Heart right ventricle (tissue), 16 donors: ENCODE measurements at places on chromosomes 6 and 20.

- no peak for DNase-seq
Observed at GRCh38 chr6:97049253-97050011, 124.9 kb downstream of the KLHL32 start.

DNA sequence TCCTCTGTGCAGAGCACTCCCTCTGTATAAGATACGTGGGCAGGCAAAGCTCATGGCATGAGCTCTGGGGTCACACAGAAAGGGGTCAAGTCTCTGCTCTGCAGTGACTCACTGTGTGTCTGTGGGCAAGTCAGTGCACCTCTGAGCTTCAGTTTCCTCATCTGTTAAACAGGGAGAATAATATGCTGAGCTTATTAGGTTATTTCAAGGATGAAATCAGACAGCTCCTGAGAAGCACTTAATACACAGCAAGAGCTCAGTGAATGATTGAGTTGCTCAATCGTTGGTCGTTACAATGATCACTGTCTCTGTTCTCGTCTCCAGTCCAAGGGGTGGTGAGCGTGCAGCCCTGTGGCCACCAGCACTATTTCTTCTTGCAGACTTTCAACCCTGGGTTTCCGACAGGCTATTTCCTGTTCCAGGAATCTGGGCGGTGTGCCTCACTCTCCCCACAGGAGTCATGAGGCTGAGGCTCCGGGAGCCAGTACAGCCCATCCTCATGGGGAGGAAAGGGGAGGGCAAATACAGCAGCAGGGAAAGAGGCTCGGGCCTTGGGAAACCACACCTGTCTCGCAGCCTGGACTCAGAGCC lies 28.9 kb downstream of the KIAA1755 start:
- no peak for DNase-seq

GRCh38 chr6:125486881-125487280 lies 185.1 kb upstream of the HDDC2 start:
- no peak for DNase-seq

DNA sequence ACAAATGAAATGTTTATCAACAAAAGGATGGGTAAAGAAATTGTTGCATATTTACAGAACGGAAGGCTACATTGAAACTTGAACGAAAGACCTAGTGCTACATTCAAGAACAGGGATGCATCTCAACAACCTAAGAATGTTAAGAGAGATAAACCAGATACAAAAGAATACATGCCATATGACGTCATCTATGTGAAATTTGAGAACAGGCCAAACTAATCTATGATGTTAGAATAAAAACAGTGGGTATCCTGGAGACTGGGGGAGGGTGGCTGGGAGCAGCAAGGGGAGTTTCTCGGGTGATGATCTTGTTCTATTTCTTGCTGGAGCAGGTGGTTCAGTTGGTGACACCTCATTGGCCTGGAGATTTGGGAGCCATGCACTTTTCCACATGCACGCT lies 81.5 kb downstream of the SULF2 start:
- no peak for DNase-seq

DNA sequence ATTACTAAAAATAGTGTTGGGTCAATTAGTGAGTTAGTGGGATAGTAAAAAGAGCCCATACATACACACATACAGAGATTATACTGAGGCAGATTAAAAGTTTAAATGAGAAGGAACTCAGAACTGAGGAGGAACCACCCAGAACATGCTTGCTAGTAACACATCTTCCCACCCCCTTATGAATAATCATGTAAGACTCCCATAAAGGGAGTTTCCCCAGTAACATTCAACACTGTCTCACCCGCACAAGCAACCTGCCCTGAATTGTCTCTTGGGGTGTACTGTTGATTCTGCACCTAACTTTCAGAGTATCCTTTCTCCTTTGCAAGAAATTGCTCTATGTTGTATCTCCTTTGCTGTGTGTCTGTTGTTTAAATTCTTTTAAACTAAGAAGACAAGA lies 11.1 kb upstream of the HLA-DQB2 start:
- no peak for DNase-seq

GRCh38 chr6:17945111-17945510 lies 42.3 kb downstream of the KIF13A start:
- DNase-seq = no peak

DNA sequence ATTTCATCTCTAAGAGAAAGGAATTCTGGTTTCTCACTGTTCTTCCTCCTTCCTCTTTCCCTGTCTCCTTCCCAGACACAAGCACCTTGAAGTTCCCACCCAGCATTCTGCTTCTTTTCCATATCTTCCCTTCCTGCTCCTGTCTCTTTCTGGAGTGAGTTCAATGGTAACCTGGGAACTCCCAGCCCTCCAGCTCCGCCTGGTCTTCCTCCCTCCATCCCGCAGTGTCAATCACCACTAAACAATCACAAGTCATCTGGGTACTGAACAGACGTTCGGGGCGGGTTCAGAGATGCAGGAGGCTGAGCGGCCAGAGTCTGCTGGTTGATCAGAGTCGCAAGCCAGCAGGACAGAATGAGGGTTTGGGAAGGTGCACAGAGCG lies 7.7 kb downstream of the TTBK1 start:
- no peak for DNase-seq

DNA sequence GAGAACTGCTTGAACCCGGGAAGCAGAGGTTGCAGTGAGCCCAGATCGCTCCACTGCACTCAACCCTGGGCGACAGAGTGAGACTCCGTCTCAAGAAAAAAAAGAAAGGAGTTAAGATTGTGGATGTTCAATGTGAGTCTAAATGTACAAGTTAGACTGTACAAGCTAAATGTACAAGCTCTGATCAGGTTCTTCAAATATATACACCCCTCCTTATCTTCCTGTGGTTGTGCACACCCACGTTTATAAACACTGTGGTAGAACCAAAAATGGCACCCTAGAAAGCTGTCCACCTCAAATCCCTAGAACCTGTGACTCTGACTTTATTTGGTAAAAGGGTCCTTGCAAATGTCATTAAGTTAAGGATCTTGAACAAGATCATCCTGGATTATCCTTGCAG lies 11.2 kb upstream of the RANBP9 start:
- DNase-seq = no peak

GRCh38 chr6:169858935-169859351 lies 107.5 kb downstream of the ERMARD start:
- DNase-seq = no peak

- no peak for DNase-seq
Observed at GRCh38 chr6:37321516-37322415, 32.0 kb upstream of the RNF8 start.

DNA sequence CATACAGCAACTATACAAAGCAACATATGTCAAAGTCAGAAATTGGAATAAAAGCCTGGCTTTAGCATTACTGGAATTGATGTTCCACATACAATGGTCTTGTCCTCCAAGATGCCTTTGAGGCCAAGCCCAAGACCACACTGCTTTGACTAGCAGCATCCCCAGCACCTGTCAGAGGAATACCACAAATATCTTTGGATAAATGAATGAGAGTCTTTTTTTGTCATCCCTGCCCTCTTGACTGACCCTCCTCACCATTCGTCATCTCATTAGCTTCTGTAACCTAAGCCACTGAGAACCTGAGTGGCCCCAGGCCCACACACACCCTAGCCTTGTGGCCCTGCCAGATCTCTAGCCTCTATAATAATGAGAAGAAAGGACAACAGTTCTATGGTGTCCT lies 48.5 kb downstream of the TNFRSF21 start:
- no peak for DNase-seq

GRCh38 chr6:168563656-168564055 lies 122.7 kb downstream of the SMOC2 start:
- DNase-seq = no peak

DNA sequence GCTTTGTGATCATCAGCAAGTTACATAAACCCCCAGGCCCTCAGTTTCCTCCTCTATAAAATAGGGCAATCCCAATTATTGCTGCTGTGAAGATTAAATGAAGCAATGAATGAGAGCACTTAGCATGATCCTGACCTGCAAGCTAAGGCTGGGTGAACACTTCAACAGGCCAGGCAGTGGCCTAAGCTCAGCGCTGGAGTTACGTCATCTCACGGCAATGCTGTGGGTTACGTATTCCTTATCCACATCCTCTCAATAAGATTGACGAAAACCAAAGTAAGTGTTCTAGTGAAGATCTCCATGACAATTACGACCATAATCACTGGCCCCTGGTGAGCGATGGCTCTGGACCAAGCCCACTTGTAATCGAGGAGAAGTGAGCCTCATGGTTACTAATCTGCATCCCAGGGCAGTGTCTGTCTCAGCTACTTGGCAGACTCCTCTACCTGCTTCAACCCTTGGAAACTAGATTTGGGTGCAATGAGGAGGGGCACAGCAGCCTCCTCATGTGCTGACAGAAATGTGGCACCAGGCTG lies 274.1 kb upstream of the ARID1B start:
- DNase-seq = no peak

GRCh38 chr6:35703554-35703953 lies 14.8 kb upstream of the FKBP5 start:
- DNase-seq = no peak

DNA sequence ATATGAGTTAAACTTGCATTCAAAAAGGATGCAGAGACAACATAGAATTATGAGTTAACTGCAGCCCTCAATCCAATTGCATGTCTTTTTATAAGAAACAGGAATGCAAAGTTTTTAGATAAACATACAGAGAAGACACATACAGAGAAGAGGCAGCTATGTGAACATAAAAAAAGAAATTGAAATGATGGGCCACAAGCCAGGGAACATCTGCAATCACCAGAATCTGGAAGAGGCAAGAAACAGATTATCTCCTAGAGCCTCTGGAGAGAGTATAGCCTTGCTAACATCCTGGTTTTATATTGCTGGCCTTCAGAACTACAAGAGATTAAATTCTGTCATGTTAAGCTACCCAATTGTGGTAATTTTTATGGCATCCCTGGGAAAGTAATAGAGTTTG lies 257.2 kb upstream of the EYS start:
- no peak for DNase-seq

DNA sequence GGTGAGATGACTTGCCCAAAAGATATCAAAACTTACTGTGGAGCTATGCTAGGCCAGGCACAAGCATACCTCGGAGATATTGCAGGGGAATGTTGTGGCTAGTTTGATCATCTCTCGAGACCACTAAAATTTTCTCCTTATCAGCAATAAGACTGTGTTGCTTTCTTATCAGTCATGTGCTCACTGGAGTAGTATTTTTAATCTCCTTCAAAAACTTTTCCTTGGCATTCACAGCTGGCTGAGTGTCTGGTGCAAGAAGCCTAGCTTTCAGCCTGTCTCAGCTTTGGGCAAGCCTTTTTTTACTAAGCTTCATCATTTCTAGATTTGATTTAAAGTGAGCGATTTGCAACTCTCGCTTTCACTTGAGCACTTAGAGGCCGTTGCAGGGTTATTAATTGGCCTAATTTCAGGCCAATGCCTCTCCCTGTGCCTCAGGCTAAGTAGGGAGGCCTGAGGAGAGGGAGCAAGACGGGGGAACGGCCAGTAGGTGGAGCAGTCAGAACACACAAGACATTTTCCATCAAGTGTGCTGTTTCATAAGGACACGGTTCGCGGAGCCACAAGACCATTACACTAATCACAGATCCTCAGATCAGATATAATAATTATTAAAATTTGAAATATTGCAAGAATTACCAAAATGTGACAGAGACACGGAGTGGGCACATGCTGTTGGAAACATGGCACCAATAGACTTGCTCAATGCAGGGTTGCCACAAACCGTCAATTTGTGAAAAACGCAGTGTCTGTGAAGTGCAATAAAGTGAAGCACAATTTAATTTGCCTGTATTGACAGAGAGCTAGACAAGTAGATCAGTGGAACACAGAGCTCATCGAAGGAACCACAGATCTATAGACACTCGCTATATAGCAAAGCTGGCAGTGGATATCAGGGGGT lies 106.8 kb upstream of the SIRPG start:
- peak; percentile 67 for DNase-seq

GRCh38 chr6:107936162-107936909 lies 21.7 kb downstream of the SEC63 start:
- DNase-seq = no peak

- no peak for DNase-seq
Observed at GRCh38 chr6:45789238-45789637, 226.4 kb downstream of the CLIC5 start.

DNA sequence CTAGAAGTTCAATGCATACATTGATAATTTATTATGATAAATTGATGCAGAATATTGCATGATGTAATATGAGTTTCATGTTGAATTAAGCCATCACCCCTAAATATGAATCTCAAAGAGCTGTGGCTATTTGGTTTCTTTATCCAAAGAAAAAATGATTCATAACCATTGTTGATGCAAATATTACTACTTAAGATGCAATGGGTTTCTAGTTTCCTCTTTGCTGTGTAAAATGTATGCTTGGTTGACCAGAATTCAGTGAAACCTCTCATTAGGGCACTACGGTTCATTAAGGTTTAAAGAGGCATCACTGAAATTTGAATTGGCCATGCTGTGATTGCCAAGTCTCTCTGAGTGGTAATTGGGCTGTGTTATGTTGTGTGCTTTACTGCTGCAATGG lies 492.5 kb upstream of the FLRT3 start:
- DNase-seq = no peak

DNA sequence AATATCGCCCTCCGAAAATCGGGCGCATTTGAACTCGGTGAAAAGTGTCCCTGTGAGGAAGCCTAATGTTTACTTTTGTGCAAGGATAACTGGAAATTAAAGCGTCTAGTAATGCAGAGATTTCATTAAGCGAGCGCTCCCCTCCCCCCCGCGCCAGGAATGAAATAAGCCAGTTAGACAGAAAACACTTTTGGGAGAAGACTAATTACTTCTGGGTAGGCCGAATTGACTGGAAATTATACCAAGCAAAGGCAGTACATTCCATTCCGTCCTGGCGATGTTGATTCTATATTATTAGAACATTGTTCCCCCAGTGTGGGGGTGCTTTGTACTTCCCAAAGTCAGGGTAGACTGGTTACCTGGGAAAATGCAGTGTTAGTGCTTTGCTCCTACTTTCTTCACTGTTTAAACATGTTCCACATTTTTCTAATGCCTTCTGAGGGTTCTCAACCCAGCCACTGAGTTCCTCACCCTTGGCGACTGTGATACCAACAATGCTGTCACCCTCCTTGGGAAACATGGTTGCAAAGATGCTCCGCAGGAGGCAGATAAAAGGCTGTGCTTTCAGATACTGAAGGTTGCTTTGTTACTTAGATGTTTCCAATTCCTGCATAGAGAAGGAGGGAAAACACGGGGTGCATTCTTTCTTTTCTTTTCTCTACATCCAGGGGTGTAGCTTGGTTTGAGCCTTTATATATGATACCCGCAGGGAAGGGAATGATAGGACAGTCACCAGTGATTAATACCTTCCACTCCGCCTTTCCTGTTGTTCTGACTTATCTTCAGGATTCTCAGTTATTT lies 2.6 kb downstream of the GJA1 start:
- DNase-seq = peak; percentile 15

DNA sequence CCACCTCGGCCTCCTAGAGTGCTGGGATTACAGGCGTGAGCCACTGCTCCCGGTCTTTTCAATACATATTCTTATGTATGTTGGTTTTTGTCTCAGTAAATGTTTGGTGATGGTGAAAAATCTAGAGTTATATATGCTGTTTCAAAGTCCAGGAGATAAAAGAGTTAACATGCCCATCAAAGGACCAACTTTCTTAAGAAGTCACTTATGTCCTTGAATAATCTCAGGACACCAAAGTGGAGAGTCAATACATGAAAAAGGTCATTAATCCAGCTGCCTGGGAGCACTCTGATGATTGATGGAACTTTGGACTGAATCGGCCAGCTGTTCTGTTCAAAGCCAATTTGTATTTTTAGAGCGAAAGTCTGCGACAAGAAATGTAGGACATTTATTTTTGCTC lies 59.8 kb upstream of the HDAC2 start:
- DNase-seq = no peak
